ENCODE measurements at places on chromosomes 2 and 18. TPM values are rescaled to one million over a fixed set of nuclear protein-coding genes. Genes with fewer than 3 reads are reported as not detected.

The APLF gene
- total RNA-seq = 6.8 TPM

The PCARE gene
- total RNA-seq = not detected

The TTR gene
- total RNA-seq = not detected

DNA sequence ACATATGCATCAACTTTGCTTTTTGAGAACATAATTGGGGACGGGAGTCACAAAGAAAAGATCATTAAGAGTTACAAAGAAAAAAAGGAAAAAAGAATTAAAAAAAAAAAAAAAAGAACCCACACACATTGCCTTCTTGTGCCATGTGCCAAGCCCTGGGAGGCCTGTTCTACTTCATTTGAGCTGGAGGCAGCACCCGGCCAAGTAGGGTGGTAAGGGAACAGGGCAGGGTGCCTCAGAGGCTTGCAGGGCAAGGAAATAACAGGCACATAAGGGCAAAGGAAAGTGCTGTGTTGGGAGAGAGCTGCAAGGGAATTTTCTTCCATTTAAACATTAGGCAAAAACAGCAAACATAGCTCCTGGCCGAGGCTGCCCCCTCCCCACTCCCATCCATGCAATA lies 418.0 kb downstream of the TMEM182 start:
- no peak for DNase-seq

The IL36G gene
- total RNA-seq = not detected

The TIA1 gene
- total RNA-seq = 129 TPM

GRCh38 chr2:190911813-190912212 lies 31.2 kb downstream of the GLS start:
- DNase-seq = no peak

The PLEK gene
- total RNA-seq = 138 TPM

- DNase-seq = no peak
Observed at GRCh38 chr2:152283392-152283791, 51.6 kb upstream of the FMNL2 start.

The RGPD4 gene
- 0.07 TPM for total RNA-seq

The TMEM169 gene
- 0.40 TPM for total RNA-seq

The ARHGAP15 gene
- 112 TPM for total RNA-seq

GRCh38 chr2:163778045-163778781 lies 42.4 kb upstream of the FIGN start:
- DNase-seq = no peak

The VWC2L gene
- not detected for total RNA-seq

GRCh38 chr18:31562726-31563125 lies 29.0 kb upstream of the TTR start:
- no peak for DNase-seq

Measured in activated B cell treated with CpG ODN at 0.5 μM for 24 hours (primary cell).